Ascending aorta (tissue), 2 donors: ENCODE measurements at places on chromosomes 6 and 20. TPM values are rescaled to one million over a fixed set of nuclear protein-coding genes. Genes with fewer than 3 reads are reported as not detected.

ADGRG6 gene
- total RNA-seq, result 7.7 TPM

MOG gene
- total RNA-seq, result not detected

ZCCHC3 gene
- 15.6 TPM for total RNA-seq

LPA gene
- total RNA-seq, result not detected

DDO gene
- 0.32 TPM for total RNA-seq

STX11 gene
- total RNA-seq, result 29.5 TPM

PSORS1C2 gene
- total RNA-seq, result 5.2 TPM

TAB2 gene
- total RNA-seq, result 55.2 TPM

WFDC5 gene
- total RNA-seq, result not detected

FHL5 gene
- 128 TPM for total RNA-seq

SLC26A8 gene
- total RNA-seq, result not detected

ID4 gene
- total RNA-seq, result 103 TPM

DNA sequence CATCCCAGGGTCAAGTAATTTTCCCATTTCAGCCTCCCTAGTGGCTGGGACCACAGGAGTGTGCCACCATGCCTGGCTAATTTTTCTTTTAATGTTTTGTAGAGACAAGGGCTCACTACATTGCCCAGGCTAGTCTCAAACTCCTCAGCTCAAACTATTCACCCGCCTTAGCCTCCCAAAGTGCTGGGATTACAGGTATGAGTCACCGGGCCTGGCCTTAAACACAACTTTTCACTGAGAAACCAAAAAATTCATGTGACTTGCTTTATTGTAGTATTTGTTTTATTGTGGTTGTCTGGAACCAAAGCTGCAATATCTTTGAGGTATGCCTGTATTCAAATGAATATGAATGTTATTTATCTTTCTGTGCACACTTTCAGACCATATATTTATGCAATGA, 72.2 kb downstream of the RWDD2A start:
- DNase-seq, result no peak

GRCh38 chr6:155093430-155093829, 98.3 kb downstream of the TIAM2 start:
- DNase-seq, result no peak

- DNase-seq, result no peak
Measured at GRCh38 chr6:159691133-159691962, 1.7 kb downstream of the SOD2 start.

DNA sequence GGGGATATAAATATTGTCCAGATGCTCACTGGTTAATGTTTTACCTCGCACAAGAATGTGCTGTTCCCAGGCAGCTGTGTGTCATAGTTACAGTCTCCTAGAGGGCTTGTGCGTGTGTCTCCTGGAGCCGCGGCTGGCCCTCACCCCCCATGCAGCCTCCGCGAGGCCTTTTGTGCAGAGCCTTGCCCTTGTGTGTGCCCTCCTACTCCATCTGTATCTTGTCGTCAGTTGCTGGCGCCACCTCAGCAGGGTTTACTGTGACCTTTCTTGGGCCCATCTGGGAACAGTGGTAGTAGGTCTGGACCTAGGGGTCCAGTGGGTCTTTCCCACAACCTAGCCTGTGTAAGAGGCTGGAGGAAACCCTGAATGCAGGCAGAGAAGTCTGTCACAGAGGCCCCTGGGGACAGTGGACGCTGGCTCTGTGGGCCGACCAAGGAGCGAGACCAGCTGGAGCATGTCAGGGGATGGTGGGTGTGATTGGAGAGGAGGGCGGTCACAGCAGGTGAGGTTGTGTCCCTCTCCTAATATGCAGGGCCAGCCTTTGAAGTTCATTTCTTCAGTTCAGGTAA, 35.2 kb downstream of the PPP1R14C start:
- DNase-seq, result no peak

GRCh38 chr20:32454164-32455145, 96.3 kb downstream of the ASXL1 start:
- DNase-seq, result no peak

GRCh38 chr6:53567701-53568100, 22.8 kb upstream of the GCLC start:
- DNase-seq, result no peak

GRCh38 chr6:33375143-33375671, 16.4 kb upstream of the KIFC1 start:
- peak; percentile 40 for DNase-seq

DNA sequence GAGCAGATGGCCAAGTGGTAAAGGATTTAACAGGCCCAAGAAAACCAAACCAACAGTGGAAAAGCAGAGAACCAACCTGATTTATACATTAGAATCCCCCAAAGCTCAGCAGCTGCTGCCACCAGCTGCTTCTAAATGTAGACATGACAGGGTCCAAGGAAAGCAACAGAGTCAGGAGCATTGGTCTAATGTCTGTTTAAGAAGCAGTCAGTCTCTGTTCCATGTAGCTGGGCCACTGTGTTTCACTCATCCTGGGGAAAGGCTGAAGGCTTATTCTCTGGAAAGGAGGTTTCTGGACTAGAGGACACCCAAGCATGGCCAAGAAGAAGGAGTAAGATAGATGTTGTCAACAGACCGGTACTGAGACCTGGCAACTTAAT, 75.4 kb downstream of the TMEM244 start:
- DNase-seq, result no peak

- no peak for DNase-seq
Measured at GRCh38 chr6:35317483-35318195, 20.0 kb downstream of the DEF6 start.

DNA sequence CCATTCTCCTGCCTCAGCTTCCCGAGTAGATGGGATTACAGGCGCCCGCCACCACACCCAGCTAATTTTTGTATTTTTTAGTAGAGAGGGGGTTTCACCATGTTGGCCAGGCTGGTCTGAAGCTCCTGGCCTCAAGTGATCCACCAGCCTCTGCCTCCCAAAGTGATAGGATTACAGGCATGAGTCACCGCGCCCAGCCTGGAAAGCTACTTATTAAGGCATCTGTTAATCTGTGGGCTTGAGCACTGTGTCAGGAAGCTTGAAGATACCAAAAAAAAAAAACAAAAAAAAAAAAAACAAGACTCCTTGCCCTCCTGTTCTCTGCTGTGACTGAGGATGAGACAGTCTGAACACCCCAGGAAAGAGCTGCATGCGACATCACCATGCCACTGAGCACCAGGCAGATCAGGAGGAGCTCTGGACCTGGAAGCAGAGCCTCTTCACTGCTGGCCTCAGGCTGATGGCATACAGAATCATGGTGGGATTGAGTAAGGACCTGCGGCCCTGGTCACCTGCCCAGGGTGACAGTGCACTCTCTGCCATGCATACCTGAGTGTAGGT, 166.5 kb upstream of the SNX9 start:
- DNase-seq, result no peak

- DNase-seq, result no peak
Measured at GRCh38 chr6:12720310-12720709, 3.7 kb downstream of the PHACTR1 start.

DNA sequence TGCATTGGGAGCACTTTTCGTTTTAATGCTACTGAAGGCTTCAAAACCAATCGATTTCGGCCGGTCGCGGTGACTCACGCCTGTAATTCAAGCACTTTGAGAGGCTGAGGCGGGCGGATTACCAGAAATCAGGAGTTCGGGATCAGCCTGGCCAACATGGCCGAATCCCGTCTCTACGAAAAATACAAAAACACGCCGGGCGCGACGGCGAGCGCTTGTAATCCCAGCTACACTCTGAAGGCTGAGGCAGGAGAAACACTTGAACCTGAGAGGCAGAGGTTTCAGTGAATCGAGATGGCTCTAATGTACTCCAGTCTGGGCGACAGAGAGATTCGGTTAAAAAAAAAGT, 58.4 kb downstream of the TRIM38 start:
- peak; percentile 89 for DNase-seq

DNA sequence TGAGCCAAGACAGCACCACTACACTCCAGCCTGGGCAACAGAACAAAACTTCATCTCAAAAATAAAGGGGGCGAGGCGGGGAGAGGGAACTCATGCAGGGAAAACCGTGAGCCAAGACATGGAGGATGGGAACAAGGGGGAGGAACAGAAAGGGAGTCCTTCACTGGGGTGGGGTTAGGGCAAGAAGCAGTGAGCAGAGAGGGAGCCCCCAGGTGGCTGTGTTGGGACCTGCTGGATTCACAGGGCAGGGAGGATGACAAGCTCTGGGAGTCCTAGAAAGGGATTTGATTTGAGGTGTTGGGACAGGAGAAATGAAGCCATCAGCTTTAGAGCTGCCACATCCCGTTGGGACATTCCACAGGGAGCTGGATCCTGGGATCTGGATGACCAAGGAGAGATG, 90.6 kb upstream of the TOP1 start:
- DNase-seq, result no peak

GRCh38 chr20:49556621-49557020, 11.3 kb downstream of the PTGIS start:
- no peak for DNase-seq

DNA sequence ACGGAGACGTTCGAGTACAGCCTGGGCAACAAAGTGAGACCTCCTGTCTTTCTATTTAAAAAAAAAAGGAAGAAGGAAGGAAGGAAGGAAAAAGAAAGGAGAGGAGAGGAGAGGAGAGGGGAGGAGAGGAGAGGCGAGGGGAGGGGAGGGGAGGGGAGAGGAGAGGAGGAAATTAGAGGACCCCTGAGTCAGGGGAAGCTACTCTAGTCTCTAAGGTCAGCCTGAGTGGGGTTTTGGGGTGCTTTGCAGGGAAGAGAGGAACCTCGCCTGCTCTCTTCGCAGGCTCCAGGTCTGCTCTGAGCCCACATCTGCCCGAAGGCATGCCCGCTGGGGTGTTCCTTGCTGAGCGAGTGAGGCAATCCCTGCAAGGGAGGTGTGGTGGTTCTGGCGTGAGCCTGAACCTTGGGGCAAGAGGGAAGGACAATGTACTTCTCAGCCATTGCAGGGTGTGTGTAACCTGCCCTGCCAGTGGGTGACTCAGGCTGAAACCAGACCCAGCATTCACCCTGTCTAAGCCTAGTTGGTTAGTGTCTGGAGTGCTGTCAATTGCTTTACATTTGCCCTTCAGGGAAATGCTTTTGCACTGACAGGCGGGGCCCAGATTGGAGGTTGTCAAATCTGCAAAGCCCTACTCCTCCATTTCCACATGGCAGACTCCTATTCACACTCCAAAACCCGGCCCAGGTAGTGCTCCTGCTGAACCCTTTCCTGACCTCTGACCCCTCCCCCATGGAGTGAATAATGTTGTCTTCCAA, 15.3 kb upstream of the MMP9 start:
- no peak for DNase-seq

DNA sequence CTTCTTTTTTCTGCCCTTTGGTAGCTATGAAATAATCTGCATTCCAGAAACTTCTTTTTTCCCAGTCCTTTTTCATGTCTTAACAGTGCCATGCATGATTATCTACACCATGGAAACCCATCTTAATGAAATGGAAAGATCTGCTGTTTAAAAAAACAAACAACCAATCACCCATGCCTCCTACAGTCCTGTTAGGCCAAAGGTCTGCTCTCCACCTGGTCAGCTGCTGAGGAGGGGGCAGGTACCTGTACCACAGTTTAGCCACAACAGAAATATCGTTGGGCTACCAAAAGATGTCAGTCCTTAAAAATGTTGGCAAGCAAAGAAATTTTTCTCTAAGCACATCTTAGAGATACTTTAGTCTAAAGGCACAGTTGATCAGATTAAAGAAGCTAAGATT, 112.6 kb downstream of the SLC16A10 start:
- no peak for DNase-seq

DNA sequence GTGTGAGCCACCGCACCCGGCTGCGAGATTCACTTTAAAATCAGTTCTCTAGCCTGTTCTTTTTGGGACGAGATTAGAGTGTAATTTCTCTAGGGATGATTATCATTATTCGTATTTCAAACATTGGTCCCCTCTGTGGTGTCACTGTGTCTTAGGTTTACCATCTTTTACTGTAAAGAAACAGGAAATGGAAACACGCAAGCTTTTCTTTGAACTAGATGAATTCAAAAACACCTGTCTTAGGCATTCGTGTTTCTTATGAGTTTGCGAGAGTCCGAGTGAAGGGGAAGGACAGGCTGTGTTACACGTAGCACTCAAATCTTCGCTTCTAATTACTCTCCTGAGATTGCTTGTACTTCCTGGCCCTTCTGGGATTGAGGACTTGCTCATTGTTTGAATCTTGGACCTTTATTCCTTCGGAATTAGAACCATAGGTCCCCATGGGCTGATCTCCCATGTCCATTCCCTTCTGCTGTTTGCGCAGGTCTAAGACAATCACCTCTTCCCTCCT, 61.6 kb downstream of the PHACTR2 start:
- DNase-seq, result no peak

- DNase-seq, result no peak
Measured at GRCh38 chr6:166785131-166785530, 158.1 kb upstream of the RPS6KA2 start.

GRCh38 chr6:2857580-2858337, 16.1 kb upstream of the SERPINB1 start:
- DNase-seq, result no peak

DNA sequence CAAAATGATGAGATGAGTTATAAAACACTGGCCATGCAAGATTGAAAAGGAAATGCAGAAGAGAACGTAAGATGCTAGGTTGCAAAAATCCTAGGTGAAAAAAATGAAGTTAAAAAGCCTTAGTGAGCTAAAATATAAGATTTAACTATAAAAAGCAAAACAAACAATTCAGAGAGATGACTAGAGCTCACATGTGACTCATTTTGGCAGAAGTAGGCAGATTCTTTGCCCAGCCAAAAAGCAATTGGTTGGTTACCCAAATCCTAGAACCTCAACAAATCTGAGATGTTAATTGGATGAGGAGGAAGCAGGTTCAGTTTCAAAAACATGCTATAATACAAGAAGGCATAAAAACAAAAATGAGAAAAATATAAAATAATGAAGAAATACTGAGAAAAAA, 249.1 kb downstream of the OGFRL1 start:
- no peak for DNase-seq

- DNase-seq, result no peak
Measured at GRCh38 chr20:56815796-56816195, 186.7 kb downstream of the TFAP2C start.

GRCh38 chr6:20661721-20662120, 127.5 kb downstream of the CDKAL1 start:
- DNase-seq, result no peak

DNA sequence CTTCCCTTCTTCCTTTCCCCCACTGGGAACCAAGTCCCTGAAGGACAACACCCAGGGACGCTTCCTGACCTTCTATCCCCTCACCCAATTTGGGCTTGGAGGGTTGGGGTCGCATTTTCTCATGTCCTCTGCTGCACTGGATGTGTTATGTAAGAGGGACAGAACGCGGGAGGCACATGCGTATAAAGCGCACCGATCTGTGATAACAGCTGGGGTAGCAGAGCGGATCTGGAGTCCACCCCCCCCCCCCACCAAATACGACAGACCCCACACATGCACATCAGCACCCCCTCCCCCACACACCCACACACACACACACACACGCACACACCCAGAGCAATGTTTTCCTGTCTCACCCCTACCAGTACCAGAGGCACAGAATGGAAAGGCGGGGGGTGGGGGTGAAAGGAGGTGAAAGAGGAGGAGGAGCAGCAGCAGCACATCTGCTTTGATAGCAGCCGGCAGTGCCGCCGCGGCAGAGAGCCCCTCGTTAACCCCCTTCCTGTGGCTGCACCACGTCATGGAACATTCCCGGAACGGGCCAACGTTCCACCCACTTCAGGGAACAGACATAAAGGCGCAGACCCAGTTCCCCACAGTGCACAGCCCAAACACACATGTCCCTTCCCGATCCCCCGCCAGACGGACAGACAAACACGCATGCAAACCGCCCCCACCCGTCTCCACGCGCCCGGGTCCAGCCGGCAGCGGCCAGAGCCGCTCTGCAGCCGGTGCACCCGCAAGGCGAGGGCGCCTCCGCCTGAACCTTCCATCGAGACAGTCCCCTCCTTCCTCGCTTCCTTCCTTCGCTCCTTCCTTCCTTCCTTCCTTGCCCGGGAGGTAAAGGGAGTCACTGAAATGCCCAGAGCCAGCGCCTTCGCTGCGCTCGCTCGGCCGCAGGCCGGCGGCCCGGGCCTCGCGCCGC, 590 bp downstream of the HIVEP2 start:
- DNase-seq, result peak; percentile 73
